ENCODE measurements at places on chromosomes 7 and 10.

GRCh38 chr10:14382022-14382421 is 51.3 kb upstream of the FRMD4A start:
- DNase-seq, result no peak

DNA sequence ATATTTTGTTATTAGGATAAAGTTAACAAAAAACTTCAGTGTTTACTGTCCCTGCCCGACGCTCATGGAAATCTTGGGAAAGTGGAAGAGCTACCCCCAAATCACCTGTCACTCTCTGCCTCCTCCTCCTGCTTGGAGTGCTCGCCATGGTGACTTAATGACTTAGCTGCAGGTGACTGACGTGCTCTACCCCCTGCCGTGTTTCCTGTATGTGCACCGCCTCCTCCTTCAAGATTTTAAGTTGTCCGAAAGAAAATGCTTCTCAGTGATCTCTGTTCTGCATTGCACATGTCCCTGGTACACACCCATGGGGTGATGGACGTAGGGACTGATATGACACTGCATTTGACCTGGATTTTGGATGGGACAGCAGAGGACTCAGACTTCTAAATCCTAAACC is 338.8 kb upstream of the SHH start:
- DNase-seq, result no peak

- DNase-seq, result no peak
Observed at GRCh38 chr10:132575320-132576201, 38.0 kb downstream of the INPP5A start.

- no peak for DNase-seq
Observed at GRCh38 chr7:76997381-76998284, 34.5 kb downstream of the SPDYE17 start.

DNA sequence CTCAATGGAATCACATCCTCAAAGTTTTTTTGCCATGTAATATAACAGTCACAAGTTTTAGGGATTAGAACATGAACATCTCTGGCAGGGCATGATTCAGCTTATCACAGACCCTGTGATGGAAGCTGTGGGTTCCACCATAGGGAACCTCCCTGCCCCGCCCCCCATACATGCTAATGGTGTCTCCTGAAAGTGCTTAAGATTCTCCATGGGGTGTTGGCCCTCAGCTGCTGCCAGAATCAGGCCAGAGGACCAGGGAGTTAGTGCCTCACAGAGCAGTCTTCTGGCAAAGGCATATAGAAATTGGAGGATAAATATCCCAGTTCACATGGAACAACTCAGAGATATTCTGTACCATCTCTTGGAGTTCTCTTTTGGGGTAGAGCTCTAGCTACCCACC is 119.4 kb downstream of the RAB11FIP2 start:
- DNase-seq, result no peak

DNA sequence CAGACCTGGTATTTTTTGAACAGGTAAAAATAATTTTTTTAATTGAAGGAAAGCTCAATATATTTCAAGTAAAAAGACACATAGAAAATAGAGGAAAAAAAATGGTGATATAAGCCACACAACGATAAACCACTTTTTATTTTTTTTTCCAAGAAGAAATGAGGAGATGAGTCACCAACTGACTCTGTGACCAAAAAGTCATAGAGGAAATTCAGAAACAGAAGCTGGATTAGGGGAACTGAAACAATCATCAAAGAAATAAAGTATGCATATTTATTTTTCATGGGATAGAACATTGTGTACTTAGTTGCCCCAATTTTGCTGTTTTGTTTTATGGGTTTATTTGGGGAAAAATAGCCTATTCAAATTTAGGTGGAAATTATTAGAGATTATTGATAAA is 176.8 kb upstream of the AGR3 start:
- DNase-seq, result no peak

DNA sequence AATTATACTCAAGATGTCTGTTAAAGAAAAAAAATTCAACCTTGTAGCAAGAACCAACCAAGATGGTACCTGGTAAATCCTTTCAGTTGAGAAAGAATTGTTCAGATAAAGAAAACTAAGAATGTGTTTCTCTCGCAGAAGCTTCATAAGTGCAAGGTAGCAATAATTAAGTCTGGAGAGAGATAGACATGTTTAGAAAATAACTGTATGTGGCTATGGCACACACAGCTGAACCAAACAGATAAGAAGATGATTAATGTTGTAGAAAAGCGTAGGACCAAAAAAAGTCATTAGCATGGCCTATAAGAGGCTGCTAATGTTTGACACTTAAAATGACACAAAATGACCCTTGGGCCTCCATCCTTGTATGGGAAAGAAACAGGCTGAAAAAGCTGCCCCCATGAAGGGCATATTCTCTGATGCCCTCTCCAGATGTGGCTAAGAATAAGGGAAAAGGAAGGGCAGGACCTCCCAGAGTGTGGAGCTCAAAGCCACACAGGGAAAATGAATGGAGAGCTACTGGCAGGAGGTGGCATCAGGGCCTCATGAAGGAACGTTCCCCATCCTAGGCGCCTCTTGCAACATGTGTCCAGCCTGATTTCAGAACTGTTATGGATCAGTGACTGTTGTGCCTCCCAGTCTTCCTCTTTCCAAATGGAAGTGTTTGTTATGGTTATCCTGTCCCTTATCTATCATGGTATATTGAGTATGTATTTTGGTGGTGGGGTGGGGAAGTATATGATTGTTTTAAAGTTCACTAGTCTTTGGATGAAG is 30.7 kb downstream of the TLL2 start:
- DNase-seq, result no peak

- no peak for DNase-seq
Observed at GRCh38 chr7:103116511-103116910, 32.4 kb downstream of the NAPEPLD start.

DNA sequence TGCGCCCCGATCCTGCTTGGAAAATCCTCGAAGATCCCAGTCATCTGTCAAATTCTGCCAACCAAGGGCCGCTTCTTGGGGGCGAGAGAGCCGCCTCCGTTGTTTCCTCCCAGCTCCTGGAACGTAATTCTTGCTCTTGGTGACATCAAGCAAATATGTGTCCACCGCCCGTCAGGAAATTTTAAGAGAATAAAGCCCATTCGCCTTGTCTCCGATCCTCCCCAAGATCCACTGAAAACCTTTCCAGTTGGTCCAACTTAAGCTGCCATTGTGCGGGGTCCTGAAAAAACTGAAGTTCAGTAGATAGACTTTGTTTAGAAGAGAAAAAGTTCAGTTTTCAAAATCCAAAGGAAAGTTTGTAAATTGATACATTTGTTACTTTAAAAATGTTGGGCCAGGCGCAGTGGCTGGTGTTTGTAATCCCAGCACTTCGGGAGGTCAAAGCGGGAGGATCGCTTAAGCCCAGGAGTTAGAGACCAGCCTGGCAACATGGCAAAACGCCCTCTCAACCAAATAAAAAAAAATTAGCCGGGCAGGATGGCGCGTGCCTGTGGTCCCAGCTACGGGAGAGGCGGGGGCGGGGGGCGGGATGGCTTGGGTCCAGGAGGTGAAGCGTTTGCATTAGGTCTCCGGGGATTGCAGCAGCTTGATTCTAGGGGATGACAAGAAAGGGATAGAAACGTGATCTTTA is 1.0 kb upstream of the ZNF800 start:
- DNase-seq, result no peak

DNA sequence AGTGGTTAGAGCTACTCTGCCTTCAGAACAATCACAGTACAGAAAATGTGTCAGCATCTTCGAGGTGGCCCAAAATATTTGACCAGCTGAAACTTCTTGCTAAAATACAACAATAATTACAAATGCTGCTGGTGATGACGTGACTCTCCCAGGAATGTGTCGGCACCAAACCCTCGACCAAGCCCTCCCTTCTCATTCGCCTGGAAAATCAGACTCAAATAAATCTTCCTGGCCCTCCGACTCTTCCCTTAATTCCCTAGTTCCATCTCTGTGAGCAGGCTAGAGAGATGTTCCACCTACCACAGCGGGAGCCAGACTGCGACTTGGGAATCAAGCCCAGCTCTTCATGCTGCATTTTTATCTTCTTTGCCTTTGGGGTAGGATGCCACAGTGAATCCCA is 4.1 kb downstream of the PRSS2 start:
- no peak for DNase-seq

DNA sequence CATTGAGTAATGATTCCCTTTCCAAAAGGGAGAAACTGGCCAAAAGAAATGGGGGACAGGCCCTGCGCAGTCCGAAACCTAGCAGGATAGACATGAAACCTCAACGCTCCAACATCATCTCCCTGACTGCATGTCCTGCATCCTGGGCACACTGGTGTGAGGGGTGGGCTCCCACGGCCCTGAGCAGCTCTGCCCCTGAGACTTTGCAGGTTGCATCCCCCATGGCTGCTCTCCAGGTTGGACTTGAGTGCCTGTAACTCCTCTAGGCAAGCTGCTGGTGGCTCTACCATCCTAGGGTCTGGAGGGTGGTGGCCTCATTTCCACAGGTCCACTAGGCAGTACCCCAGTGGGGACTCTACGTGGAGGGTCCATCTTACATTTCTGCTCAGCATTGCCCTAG is 16.3 kb upstream of the CRYGN start:
- DNase-seq, result no peak

DNA sequence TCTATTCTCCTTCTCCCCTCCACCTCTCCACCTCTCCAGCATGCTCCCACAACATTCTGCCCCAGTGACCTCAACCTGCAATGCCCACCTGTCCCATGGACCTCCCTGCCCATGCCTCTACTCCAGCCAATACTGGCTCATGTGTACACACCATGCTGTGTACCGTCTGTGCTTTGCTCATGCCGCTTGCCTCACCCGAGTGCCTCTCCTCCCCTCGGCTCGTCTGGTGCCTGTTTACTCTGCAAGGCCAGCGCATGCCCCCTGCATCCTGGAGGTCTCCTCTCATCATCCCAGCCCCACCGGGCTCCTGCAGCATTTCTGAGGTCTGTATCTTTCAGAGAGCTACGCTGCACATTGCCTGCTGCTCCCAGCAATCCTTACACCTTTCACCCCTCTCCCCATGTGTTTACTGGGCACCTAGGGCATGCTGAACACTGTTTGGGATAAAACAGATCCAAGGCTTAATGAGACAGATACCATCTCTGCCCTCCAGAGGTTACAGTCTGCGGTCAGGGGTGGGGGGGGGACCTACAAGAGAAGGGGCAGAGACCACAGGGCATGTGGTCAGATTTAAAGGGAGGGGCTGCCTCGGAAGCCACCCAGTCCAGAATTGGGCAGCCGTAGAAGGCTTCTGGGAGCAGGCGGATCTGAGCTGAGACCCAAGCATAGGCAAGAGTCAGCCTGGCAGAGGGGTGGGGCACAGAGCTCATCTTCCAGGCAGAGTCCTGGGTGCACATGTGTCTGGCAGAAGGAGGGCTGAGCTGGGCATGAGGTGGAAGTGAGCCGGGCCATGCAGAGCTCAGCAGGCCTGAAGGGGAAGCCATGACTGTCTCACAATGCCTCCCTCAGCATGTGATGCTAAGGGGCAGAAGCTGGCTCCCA is 29.6 kb upstream of the PSAP start:
- DNase-seq, result no peak

DNA sequence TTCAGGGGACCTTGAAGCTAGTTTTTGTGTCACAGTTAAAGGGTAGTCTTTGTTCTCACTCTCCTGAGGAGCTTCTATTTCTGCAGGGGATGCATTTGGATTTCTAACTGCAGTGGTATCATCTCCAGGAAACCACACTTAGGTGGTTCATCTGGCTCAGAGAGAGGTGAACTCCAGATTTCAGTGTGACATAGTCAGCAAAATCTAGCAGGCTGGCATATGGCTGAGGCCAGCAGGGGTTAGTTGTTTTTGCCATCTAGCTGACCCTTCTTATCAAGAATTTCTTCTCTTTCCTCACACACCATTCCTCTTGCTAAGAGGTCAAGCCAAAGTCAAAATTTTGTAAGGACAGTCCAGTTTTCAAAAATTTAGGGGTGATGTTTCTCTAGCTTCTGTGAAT is 248.2 kb downstream of the REEP3 start:
- DNase-seq, result no peak

GRCh38 chr10:99266383-99266782 is 30.7 kb upstream of the HPSE2 start:
- DNase-seq, result no peak

GRCh38 chr10:129486805-129487204 is 19.8 kb downstream of the MGMT start:
- no peak for DNase-seq

- no peak for DNase-seq
Observed at GRCh38 chr7:14902589-14903067, at the start of gene DGKB. Gene DGKB (minus strand): TSS chr7:14902751.

GRCh38 chr10:51439645-51440044 is 259.8 kb downstream of the CSTF2T start:
- DNase-seq, result no peak

- no peak for DNase-seq
Observed at GRCh38 chr7:66047426-66047825, 28.2 kb upstream of the ASL start.

GRCh38 chr7:155003092-155003375 is at the start of gene PAXIP1:
Gene PAXIP1 (minus strand): TSS chr7:155003124. CDS start chr7:155002929, 195 bp downstream.
- no peak for DNase-seq

- DNase-seq, result no peak
Observed at GRCh38 chr10:13351340-13351915, 3.3 kb upstream of the SEPHS1 start.

DNA sequence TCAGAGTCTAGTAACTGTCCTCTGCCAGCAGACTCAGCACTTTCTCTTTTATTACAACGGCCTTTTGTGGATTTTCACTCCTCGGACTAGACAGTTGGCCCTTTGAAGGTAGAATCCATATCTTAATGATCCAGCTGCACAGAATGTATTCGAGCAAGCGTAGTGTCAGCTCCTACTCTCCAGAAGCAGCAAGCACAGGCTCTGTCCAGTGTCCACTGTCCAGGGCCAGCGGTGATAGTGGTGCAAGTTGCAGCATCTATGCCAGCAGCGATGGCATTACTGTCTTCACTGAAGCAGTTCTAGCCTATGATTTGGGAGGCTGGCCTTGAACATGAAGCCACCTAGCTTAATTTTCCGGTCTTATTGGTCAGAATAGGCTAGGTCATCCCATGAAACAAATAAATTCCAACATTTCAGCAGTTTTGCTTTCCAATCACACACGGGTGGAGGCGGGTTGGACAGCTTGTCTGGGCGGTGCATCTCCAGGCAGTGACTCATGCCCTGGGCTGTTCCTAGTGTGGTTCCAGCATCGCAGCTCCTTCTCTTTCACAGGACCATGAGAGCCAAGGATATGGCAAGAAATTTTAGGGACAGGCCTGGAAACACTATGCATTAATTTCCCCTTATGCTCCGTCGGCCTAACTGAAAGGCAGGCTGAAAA is 108.6 kb upstream of the KCNMA1 start:
- no peak for DNase-seq

- no peak for DNase-seq
Observed at GRCh38 chr7:131000389-131000788, 266.4 kb upstream of the KLF14 start.

DNA sequence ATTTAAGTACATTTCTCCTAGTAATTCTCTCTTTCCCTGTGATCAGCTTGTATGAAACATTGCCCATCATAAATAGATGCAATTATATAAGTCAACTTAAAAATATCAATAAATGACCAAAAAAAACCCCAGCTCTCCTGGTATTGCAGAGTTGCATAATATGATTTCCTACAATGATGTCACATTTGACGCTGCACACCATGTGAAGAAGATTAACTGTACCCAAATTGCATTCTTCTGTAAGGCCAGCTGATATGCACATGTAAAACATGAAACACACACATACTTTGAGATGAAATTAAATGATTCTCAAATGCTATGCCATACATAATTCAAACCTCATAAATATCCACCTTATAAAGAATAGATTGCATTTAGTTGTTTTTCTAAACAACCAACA is 115.5 kb downstream of the AGMO start:
- DNase-seq, result no peak

Data from NCI-H1048 (cell line).